ENCODE measurements at places on chromosomes 11 and 22.
A peak's percentile ranks its signal among the peaks of the same experiment; 100 is the strongest.

GRCh38 chr11:45659031-45659817, 6.2 kb downstream of the CHST1 start:
- no peak for DNase-seq

DNA sequence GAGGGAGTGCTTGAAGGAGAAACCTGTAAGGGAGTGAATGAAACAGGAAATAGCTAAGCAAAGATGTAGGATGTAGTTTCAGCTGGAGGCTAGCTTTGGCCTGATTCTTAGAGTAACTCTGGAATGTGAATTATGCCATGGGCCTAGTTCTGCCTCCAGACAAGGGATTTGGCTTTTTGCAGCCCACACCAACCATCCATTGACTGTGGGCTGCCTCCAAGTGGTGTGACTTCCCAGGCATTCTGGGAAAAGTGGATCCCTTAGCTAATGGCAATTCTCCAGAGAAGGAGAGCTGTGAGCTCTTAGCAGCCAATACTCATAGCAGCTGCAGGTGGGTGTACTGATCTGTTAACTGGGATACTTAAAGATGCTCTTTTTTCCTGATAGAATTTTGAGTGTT, 2.0 kb upstream of the OR9I1 start:
- no peak for DNase-seq

DNA sequence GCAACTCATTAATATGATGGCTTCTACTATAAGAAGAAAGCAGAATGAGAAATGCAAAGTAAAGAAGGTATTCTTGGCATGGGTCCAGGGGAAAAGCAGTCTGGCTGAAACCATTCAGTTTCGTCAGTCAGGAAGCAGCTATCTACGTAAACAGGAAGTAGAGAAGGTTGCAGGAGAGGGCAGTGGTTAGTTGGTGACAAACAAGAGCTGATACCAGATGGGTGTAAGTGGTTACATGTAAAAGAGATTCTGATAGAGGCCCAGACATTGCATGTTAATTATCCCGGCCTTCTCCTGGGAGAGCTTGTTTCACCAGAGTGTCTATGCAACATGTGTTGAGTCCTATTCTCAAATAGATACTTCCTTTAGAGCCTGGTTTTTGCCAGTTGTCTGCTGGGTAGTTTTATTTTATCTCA, 58.4 kb upstream of the PSMA1 start:
- peak; percentile 88 for DNase-seq

DNA sequence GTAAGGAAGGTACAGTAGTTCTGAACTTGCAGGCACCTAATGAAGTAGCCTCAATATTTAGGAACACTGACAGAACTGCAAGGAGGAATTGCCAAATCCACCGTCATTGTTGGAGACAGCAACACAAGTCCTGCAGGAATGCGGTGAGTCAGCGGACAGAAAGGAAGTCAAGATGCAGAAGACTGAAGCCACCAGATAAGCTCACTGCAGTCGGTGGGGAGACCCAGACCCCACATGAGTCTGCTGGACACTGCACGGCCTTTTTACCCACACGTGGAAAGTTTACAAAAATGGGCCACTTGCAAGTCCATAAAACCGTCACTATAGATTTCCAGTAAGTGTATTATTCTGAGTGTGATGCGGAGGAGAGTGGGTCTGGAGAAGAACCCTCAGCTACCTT, 1471.6 kb downstream of the TBC1D22A start:
- DNase-seq, result no peak

- DNase-seq, result no peak
Measured at GRCh38 chr22:19085233-19085718, 36.9 kb downstream of the DGCR2 start.

GRCh38 chr11:102007567-102008437, 39.4 kb upstream of the CFAP300 start:
- no peak for DNase-seq

DNA sequence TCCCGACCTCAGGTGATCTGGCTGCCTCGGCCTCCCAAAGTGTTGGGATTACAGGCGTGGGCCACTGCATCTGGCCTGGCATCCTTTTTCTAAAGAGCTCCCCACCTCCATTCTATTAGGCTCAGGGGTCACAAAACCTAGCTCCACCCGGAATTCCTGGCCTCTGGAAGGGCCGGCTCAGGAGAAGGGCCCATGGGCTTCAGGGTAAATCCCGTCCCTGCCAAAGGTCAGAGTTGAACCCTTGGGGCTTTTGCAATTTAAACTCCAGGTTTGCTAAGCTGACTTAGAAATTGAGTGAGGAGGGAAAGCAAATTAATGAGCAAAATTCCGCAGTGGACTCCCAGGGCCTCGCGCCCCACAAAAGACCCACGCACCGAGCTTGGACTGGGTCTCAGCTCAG, 48.3 kb downstream of the RPS6KA4 start:
- DNase-seq, result no peak

GRCh38 chr11:134587345-134587744, 175.3 kb upstream of the B3GAT1 start:
- no peak for DNase-seq
